GM20000 (cell line): ENCODE measurements at places on chromosomes 5 and 9.

DNA sequence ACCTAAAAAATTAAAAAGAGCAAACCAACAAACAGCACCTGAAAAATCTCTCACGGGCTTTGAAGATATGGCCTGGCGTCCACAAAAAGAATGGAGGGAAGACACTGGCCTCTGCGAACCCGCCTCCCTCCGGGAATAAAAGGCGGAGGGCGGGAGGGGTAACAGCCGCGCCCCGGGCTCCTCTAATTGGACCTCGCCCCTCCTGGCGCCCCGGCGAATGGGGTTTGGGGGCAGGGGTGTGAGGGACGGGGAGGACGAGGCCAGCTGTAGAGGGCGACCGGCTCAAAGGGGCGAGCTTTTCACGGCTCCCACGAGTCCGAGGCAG is 753 bp downstream of the FANCC start:
- DNase-seq = peak; percentile 82

GRCh38 chr5:151889614-151890013 is 35.0 kb downstream of the GLRA1 start:
- DNase-seq = no peak

GRCh38 chr9:111743275-111743674 is 51.5 kb downstream of the SHOC1 start:
- no peak for DNase-seq

DNA sequence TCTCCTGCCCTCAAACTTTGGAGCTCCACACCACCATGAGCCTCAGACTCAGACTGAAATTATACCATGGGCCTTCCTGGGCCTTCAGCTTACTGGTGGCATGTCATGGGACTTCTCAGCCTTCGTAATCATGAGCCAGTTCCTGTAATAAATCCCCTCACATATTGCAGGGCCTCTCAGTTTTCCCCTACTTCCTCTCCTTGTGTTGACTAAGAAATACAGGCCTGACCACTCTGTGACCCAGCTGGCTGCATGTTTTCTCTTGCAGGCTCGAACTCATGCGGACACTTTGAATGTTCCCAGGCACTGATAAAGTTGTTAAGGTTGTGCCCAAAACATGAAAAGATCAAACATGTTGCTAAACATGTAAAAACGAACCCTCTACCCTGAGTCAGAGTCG is 26.2 kb upstream of the SHC3 start:
- DNase-seq = no peak

DNA sequence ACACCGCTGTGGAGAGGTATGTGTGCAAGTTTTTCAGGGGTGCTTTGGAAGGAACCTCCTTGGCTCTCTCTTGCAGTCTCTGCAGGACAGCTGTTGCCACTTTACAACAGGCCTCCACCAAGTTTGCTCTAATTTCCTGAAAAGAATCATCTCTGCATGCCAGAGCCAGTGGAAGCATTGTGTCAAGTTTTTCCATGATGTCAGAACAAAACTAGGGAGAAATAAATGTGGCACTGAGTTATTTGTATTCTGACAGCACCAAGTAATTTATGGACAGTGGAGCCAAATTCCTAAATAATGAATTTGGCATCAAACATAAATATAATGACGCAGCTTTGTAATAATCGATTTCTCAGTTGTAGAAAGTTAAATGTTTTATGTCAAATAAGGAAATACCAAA is 146.9 kb downstream of the KIAA0825 start:
- DNase-seq = no peak

DNA sequence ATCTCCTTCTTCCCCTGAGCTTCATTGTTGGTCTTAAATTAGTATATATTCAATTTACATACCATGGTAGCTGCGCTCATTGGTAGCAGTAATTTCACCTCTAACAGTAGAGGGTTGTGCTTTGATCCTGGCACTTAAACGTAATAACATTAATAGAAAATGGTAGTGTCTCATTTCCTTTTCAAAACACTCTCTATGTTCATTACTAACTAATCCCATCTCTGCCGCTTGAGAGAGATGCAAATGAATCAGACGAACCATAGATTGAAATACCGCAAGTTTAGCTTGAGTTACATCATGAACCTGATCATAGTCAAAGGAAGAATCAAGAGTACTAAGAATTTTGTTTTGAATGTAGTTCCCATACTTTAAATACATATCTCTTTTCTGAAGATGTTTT is 2.2 kb downstream of the THBS4 start:
- no peak for DNase-seq

- no peak for DNase-seq
These were observed 597.0 kb downstream of the EBF1 start for GRCh38 chr5:158502686-158503085.

DNA sequence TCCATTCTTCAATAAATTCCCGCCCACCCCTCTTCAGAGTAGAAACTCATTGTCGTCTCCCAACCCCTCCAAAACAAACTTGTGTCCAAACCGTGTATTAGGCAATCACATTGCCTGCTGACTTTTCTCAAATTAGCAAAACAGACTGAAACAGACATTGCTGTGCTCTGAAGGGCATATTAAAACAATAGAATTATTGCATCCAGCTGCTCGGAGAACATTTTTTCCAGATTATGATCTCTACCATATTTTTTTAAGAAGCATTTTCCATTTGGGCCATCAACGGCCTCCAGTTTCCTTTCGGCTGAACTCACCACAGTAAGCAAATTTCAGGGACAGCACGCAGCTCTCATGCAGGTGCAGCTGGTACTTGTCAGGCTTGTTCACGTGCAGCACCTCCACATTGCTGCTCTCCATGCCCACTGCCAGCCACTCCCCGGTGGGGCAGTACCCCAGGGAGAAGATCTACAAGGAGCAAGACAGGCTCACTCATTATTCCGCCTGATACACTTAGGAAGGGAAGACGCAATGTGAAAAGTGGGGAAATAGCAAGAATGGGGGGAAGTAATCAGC is 104.1 kb downstream of the TLE1 start:
- DNase-seq = no peak

DNA sequence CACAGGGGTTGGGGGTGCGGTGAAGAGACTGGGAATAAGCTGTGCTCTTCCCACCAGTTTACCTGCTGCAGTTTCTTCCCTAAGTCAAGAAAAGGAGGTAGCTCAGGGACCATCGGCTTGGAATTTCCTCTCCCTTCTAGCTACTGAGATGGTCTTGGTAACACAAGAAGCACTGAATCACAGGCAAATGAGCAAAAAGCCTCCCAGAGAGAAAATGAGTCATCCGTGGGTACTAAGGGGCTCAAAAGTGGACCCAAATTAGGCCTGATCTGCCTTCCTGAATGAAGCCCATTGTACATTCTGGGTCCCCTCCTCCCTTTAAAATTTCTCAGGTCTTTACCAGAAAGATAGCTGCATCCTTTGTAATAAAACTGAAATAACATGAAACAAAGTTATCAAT is 49.9 kb downstream of the PTPN3 start:
- DNase-seq = no peak

DNA sequence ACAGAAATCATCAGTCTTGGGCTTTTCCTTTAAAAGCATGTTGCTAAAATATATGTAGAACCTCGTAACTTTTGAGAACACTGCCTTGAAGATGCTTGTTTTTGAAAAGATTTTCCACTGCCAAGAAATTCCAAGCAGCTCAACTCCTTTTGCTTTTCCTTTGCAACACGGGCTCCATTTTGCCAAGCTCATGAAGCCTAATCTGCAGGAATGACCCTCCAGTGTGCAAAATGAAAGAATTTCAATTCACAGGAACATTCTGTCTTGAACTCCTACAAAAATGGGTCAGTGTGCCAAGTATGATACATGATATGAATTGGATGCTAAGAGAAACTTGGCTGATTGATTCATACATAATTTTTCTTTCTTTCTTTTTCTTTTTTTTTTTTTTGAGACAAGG is 35.4 kb upstream of the ERCC6L2 start:
- no peak for DNase-seq

GRCh38 chr5:2634399-2635176 is 116.9 kb downstream of the IRX2 start:
- DNase-seq = no peak

DNA sequence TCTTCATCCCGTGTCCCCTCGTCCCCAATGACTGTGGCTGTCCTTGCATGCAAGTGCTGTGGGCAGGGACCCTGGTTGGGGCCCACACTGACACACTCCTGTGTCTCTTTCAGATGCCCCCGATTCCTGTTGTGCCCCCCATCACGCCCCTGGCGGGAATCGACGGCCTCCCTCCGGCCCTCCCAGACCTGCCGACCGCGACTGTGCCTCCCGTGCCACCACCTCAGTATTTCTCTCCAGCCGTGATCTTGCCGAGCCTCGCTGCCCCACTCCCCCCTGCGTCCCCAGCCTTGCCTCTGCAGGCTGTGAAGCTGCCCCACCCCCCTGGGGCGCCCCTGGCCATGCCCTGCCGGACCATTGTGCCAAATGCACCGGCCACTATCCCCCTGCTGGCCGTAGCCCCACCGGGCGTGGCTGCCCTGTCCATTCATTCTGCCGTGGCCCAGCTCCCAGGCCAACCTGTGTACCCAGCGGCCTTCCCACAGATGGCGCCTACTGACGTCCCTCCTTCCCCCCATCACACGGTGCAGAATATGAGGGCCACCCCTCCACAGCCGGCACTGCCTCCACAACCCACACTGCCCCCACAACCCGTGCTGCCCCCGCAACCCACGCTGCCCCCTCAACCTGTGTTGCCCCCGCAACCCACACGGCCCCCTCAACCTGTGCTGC is 75.0 kb downstream of the WNK2 start:
- DNase-seq = peak; percentile 14

GRCh38 chr5:123364441-123365155 is 58.6 kb downstream of the CEP120 start:
- DNase-seq = no peak

DNA sequence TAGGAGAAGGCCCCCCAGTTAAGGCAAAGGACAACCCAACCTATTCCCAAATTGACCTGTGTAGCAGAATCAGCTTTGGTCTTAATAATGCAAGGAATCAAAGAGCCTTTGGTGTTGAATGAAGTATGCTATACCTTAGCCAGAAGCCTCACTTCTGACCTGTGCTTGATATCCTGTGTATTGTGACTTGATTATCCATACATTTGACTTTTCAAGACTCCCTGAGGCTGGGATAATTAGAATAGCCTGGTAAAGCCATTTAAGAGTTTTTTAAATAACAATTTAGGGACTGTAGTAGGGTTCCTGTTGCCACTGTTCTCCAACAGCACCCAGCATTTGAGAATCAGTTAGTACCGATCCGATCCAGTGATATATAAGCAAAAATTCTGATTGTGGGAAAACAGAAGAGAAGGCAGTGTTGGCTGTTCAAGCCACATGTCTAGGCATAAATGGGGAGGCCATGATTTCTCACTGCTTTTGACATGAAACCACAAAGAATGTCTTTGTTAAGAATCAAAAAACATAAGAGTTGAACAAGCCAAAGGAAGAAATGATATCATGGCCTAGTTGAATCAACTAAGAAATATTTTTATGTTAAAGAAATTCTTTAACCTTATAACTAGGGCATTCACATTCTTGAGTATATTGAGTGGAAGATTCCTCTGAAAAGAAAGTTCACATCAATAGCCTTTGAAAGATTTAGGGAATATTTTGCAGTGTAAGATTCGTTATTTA is 98.9 kb downstream of the F2RL2 start:
- DNase-seq = no peak

DNA sequence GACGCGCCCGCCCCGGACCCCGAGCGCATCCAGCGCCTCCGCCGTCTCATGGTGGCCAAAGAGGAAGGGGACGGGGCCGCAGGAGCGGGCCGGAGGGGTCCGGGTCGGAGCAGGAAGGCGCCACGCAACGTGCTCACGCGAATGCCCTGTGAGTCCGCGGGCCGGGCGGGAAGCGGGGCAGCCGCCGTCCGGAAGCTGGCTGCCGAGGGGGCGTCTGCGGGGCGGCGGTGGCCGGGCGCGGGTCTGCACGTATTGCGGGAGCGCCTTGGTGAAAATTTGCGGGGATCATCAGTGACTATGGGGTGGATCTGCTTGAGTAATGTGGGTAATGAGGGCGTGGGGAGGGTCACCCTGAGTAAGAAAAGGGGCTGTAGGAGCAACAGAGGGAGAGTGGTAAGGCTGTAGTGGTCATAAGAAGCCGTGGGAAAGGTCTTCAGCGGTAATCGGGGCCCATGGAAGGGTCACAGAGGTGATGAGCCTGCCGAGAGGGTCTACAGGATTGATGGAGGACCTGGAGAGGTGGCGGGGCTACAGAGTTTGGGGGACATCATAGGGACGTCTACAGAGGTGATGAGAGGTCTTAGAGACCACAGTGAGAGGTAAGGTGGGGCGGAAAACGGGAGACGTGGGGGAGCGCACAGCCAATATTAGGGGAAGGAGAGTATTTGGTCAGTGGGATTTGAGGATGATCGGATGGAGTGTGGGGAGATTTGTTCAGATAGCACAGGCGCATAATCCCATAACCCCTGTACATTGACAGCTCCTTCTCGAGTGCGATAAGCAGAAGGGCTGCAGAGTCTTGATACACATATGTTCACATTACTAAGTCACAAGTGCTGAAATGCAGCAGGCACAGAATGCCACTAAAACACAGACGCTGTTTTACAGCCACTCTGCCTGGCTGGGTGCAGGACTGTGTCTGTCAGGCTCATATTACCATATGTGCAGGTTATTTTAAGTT is 819 bp downstream of the LSM11 start:
- no peak for DNase-seq

- DNase-seq = no peak
These were observed 125.0 kb upstream of the LPCAT1 start for GRCh38 chr5:1648806-1649205.

- DNase-seq = no peak
These were observed 105.2 kb upstream of the DHFR start for GRCh38 chr5:80759866-80760577.

- peak; percentile 58 for DNase-seq
These were observed 20.3 kb downstream of the ANXA2R start for GRCh38 chr5:43019614-43020398.

DNA sequence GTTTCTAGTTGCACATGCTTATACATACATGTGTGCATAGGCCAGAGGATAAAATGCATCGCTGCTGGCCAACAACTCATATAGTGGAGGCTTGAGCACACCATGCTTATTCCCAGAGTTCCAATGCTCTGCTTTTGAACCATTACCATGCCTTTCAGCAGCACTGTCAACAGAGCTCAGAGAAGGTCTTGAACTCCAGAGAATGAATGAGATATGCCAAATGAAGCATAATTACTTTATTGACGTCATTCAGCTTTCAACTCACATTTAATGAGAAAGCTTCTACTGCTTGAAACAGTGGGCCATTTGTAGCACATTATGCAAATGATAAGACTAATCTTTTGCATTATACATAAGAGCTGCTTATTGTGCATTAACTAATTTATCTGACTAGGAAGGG is 765.3 kb upstream of the GRAMD2B start:
- DNase-seq = no peak
